ENCODE measurements at places on chromosomes 12 and 14.

DNA sequence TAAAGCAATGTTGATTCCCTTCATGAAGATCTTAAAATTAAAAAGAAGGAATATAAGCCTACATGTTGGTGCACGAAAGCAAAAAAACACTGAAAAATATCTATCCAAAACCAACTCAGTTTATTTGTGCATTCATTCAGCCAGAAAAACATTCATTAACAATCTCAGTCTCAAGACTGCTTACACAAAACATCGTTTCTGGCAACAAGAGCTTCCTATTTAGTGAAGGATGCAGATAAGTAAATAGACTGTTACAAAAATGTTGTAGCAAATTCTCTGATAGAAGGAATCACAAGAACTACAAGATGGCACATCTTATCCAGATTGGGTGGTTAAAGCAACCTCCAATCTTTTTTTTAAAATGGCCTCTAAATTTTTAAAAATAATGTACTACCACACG lies 69.7 kb upstream of the DCN start:
- no peak for DNase-seq

GRCh38 chr12:32671930-32672780 lies 6.9 kb upstream of the DNM1L start:
- DNase-seq: no peak

GRCh38 chr12:92438641-92439419 lies 264.0 kb upstream of the PLEKHG7 start:
- DNase-seq: no peak

- no peak for DNase-seq
These were observed 43.6 kb downstream of the FSCB start for GRCh38 chr14:44463356-44464004.

DNA sequence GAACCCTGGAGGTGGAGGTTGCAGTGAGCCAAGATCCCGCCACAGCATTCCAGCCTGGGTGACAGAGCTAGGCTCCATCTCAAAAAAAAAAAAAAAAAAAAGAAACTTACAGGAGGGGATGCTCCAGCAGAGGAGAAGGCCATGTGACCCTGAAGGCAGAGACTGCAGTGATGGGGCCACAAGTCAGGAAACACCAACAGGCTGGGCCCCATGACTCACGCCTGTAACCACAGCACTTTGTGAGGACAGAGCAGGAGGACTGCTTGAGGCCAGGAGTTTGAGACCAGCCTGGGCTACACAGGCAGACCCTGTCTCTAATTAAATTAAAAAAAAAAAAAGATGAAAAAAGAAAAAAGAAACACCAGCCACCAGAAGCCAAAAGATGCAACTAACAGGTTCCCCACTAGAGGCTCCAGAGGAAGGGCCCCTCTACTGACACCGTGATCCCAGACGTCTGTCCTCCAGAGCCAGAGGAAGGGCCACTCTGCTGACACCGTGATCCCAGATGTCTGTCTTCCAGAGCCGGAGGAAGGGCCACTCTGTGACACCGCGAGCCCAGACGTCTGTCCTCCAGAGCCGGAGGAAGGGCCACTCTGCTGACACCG lies 9.1 kb upstream of the GLT1D1 start:
- no peak for DNase-seq

DNA sequence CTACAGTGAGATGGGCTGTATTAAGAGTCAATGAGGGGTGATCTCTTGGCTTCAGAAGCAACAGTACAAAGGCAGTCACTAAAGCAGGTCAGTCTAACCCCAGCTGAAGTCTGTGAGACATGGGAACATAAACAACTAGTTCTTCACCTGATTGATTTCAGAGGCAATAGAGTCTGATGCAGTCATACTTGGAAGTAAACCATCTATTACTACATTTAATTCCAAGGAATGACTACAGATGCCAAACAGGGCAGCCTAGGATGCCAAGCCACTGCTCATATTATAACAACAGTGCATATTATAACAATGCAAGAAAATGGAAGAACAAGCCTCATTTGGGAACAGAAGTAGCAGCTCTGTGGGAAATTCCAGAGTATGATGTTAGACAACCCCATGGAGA lies 35.8 kb downstream of the GRIN2B start:
- DNase-seq: no peak

GRCh38 chr12:49888461-49889151 lies 15.1 kb downstream of the FAIM2 start:
- no peak for DNase-seq

DNA sequence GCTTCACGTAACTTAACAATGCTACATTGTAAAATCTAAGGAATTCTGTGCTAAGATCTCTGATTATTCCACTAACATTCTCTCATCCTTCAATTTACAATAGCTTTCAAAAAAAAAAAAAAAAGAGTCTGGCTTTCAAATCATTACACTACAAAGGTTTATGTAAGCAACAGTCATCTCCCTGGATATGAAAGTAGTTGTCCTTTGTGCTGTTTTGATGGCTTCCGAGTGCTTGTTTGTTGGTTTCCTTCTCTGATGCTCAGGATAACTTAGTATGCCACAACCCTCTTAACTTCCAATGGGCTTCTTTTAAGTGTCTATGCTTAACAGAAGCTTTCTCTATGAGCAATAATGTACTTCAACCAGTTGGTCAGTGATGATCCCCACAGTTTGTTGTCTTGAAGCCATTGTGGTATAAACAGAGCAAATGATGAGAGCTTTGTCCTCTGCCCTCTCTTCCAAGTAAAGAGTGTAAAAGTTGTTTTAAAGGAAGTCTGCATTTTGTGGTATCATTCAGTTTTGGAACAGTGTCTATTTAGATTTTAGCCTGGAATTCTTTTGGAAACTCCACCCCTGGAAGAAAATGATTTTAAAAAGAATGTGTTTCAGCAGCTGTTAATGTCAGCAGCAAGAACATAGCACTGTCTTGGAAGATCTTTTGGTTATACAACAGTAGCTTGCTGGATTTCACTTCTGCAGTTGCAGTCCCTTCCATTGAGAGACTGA lies 396.1 kb upstream of the RGS6 start:
- DNase-seq: no peak

DNA sequence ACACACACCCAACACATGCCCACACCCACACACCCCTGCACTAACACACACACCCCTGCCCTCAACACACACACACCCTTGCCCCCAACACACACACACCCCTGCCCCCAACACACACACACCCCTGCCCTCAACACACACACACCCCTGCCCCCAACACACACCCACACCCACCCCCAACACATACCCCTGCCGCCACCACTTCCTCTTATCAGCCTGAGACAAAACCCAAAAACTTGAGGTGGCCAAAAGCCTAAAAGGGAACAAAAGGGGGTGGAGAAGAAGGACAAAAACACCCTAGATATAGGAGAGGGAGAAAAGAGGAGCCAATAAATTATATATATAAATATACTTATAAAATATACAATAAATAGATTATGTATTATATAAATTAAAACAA lies 9.1 kb upstream of the DEGS2 start:
- no peak for DNase-seq

DNA sequence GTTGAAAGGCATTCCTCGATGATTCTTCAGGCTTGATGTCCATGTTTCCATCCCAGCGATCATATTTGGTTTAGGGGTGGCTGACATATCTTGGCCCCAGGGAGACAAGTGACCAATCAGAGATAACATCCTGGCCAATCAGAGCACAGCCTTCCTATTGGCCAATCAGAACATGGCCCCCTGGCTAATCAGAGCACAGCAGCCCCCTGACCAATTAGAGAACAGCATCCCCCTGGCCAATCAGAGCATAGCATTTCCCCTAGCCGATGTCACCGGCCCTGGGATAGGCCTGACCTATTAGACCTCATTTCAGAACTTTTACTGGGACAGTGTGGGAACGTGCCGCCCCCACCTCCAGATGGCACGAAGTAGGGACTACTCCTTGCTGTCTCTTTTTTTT lies 182.2 kb downstream of the AACS start:
- DNase-seq: no peak

- no peak for DNase-seq
These were observed 65.7 kb downstream of the STAB2 start for GRCh38 chr12:103652808-103653207.

- DNase-seq: no peak
These were observed 153.9 kb upstream of the RMST start for GRCh38 chr12:97308576-97309198.

GRCh38 chr14:43483415-43483814 lies 1023.7 kb downstream of the FSCB start:
- DNase-seq: no peak

- no peak for DNase-seq
These were observed 77.8 kb upstream of the BTG1 start for GRCh38 chr12:92223481-92223880.

DNA sequence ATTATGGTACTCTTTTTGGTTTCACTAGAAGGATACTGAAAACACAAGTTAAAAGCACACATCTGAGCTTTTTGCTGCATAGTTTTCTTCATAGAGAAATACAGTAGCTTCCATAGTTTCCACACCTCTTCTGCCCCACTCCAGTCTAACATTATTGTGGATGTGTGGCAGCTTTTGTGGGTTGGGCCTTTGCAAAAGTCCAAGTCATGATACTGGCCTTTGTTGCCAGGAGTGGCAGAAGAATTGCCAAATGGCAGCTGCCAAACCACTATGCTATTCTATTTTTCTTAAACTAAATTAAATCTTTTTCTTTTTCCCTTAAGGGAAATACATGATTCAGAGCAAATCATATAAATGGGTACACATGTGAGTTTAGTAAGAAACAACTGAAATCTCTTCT lies 114.8 kb downstream of the PLEKHA5 start:
- DNase-seq: no peak

DNA sequence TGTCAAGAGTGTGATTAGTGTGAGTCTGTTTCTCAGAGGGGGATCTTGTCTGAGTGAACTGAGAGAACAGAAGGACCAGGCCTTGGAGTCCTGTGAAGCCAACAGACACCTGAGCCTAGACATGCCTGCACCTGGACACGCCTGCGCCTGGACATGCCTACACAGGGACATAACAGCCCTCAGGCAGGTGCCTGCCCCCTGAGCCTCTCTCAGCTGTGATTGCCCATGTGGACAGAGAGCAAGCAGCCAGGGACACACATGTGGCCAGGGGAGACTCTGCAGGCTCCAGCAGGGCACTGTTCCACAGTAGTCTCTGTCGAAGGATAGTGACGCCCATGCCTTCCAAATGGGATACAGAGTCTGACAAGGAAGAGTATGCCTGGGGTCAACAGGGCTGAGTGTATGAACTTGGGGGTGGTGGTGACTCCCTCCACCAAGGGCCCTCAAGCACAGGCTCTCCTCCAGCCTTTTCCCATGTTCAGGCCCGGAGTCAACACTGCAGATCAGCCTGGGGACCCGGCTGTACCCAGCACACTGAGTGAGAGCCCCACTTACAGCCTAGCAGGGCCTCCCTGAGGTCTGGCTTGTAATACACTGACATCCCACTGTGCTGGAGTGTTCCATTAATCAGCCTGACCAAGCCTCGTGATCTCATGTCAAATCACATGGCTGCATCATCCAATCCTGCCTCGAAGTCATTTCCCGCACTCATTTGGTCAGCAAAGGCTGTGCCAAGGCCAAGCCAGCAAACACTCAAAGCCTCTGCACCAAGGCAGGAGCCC lies 173.0 kb downstream of the CALM1 start:
- no peak for DNase-seq

DNA sequence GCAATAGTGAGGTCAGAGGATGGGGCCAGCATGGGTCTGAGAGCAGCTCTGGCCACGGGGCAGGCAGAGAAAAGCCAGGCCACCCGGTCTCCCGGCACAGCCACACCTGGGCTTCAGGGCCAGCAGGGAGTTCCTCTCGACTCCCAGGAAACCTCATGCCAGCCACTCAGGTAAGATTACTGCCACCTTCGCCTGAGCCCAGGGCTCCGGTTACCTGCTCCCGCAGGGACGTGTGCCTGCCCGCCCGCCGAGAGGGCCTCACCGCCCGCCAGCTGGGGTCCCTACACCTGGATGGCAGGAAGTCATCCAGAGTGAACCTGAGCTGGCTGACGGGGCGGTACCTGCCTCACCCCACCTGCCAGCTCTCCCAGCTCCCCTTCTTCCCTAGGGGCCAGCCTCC lies 7.3 kb downstream of the JAG2 start:
- no peak for DNase-seq

DNA sequence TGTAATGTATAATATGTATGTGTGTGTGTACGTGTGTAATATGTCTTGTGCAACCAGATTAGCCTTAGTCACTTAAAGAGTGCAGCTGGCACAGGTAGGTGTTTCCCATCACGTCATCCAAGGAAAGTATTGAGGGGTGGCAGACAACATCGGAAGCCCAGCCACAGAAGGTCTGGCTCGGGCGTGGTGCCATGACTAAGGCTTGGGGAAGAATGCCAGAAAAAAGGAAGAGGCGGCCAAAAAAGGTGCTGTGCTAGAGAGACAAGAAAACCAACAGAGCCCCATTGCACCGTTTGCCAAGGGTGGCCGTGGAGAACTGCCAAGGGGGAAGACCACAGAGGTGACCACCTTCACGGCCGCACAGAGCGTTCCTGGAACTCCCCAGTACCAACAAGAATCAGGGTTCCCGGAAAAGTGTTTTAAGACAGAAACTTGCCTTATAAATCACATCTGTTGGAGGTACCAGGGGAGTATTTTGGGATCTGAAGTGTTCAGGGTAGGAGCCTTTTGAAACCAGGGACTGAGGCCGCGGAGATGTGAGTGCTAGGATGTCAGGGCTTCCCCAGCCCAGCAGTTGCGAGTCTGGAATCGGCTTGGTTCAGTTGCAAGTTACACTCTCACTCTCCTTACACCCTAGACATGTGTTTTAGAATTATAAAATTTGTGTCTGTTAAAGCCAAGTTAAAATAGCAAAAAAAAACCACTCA lies 131.2 kb upstream of the DYRK2 start:
- DNase-seq: no peak

GRCh38 chr14:99393059-99393655 lies 87.5 kb downstream of the SETD3 start:
- DNase-seq: no peak

DNA sequence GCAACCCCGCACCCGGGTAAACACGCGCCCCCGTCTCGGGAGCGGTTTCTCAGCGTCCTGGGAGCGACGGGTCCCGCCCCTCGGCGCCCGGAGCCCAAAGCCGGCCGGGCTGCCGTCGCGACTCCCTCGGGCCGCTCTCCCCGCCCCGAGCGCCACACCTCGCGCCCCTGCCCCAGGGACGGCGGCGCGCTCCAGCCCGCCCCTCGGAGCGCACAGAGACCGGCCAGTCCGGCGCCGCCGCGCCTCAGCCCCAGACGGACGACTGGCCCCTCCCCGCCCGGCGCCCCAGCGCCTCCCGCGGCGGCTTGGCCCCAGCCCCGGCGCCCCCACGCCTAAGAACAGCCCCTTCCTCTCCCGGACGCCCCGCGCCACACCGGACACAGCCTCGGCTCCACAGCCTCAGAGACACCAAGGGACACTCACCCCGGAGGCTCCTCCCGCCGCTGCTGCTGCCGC lies 411 bp downstream of the BTBD7 start:
- DNase-seq: peak; percentile 30

- DNase-seq: no peak
These were observed 807.8 kb upstream of the TMEM132C start for GRCh38 chr12:127459166-127459565.

Measured in stimulated activated CD8-positive, alpha-beta memory T cell treated with anti-CD3 and anti-CD28 coated beads, Interleukin-4, amount 100 ng/mL, for 24 hours (primary cell).